ENCODE measurements at places on chromosomes 16 and 17.

GRCh38 chr16:10428433-10429168 is 42.7 kb downstream of the ATF7IP2 start:
- no peak for DNase-seq

- no peak for DNase-seq
Measured at GRCh38 chr17:46182961-46183360, 10.3 kb downstream of the KANSL1 start.

GRCh38 chr17:31691251-31691905 is 167.7 kb downstream of the COPRS start:
- no peak for DNase-seq

GRCh38 chr17:48002916-48003416 is 32.1 kb downstream of the CDK5RAP3 start:
- DNase-seq: no peak

DNA sequence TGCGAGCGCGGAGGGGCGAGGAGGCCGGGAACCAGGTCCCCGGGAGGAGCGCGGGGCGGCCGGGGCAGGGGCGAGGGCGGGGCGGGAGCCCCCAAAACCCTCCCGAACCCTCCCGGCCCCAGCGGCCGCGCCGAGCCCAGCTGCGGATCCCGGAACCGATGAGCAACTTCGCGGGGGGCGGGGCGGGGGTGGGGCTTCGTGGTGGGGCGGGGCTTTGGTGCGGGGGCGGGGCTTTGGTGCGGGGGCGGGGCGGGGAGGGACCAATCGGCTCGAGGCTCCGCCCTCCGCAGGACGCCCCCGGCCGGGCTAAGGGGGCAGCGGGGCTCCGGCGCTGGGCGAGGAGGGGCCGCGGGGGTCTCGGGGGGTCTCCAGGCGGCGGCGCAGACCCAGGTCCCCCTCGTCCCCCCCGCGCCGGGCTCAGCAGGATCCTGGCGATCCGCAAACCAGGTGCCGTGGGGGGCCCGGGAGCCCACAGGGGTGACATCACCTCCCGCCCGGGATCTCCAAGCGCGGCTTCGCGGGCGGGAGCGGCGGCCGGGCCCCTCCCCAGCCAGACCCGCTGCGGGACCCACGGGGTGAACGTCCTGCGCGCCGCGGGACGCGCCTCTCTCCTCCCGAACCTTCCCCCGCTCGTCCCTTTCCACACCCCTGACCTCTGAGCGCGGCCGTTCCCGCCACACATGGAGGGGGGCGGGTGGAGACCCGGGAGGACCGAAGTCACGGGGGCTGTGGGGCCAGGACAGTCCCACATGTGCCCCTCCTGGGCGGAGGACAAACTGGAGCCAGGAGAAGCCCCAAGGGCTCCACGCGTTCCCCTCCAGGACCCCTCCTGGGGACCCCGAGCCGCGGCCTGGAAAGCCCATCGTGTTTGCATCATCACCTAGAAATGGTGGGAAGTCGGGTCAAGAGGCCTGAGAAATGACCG is at the start of gene ABR:
ABR (minus strand) TSS at position 164 of the 925 bp plus-strand sequence. CDS start 254 bp downstream, outside the sequence.
- DNase-seq: no peak

DNA sequence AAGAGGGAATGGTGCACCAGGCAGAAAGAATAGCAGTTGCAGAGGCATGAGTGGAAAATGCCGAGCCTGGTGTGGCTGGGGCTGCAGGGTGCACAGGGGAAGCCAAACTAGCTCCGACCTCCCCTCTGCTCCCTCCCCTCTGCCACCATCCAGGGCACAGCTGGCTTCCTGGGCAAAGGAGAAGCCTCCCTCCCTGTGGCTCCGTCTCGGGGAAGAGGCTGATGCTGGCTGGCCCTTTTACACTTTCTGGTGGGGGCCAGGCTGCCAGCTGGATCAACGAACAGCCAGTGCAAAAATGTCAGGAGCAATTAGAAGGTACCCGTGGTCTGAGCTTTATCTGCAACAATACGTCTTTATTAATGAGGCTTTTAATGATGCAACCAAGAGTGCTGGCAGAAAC is 37.1 kb upstream of the KCNJ12 start:
- no peak for DNase-seq

DNA sequence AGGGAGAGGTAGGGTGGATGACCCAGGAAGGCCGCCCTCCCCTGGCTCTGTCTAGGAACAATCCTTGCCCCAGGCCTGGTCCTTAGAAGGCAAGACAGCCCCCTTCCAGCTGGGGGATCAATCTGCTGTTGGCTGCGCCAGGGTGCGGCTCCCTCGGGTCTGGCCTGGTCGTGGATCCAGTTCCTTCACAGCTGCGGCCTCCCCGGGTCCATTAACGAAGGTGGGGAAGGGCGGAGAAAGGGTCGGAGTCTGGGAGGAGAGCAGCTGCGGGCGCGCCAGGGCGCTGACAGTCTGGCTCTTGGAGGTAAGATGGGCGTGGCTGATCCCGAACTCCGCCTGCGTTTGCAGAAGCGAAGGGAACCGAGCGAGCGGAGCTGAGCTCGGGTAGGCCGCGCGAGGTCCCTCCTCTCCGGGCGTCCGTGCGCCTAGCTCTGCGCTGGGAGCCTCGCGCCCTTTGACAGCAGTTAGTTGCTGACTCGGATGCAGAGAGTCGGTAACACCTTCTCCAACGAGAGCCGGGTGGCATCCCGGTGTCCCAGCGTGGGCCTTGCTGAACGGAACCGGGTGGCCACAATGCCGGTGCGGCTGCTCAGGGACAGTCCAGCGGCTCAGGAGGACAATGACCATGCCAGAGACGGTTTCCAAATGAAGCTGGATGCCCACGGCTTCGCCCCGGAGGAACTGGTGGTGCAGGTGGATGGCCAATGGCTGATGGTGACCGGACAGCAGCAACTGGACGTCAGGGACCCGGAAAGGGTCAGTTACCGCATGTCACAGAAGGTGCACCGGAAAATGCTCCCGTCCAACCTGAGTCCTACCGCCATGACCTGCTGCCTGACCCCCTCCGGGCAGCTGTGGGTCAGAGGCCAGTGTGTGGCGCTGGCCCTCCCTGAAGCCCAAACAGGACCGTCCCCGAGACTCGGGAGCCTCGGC is at the start of gene HSPB9:
HSPB9 (plus strand) TSS at position 434 of the 933 bp plus-strand sequence; CDS start at position 481, 47 bp downstream.
- peak; percentile 69 for DNase-seq

DNA sequence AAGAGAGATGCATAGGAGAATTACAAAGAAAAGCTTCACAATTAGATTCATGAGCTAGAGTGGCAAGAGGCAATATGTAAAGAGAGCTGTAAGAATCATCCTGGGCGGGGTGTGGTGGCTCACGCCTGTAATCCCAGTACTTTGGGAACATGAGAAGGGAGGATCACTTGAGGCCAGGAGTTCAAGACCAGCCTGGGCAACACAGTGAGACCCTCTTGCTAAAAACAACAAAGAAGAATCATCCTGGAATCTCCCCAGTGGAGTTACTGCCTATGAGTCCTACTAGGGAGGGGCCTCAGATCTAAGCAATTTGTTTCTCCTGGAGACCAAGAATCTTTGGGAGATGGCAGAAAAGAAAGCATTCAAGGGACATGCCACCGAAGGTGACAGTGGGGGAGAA is 119.1 kb downstream of the HIC1 start:
- no peak for DNase-seq

GRCh38 chr16:60107871-60108270 is 1373.8 kb upstream of the GOT2 start:
- DNase-seq: no peak

GRCh38 chr17:58446086-58446485 is 28.8 kb upstream of the RNF43 start:
- no peak for DNase-seq

GRCh38 chr16:64408699-64409098 is 713.2 kb downstream of the CDH11 start:
- no peak for DNase-seq

DNA sequence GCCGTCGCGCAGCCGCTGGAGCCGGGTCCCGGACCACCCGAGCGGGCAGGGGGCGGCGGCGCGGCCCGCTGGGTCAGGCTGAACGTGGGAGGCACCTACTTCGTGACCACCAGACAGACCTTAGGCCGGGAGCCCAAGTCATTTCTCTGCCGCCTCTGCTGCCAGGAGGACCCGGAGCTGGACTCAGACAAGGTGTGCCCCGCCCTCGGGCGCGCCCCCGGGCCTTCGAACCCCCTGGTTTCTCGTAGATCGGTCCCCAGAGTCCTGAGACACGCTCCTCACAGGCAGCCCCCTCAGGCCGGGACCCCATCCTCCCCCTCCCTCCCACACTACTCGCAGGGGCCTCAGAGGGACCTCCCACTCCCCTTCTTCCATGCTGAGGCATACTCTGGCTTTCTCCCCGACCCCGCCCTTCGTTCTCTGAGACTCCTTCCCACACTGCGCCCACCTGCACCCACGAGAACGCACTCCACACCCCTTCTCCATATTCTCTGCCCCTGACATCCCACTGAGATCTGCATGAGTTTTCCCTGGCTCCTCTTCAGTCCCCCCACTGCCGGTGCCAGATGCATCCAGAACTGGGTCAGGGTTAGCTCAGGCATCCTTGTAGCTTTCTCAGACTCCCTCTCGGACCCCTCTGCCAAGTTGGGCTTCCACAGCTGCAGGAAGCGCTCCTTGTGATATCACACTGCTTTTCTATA is 523 bp downstream of the KCTD2 start:
- no peak for DNase-seq

GRCh38 chr16:79754501-79754900 is 154.0 kb upstream of the MAF start:
- DNase-seq: no peak

GRCh38 chr17:5943232-5943631 is 126.9 kb upstream of the WSCD1 start:
- DNase-seq: no peak

- no peak for DNase-seq
Measured at GRCh38 chr16:5979905-5980550, 882.4 kb upstream of the EEF2KMT start.

- no peak for DNase-seq
Measured at GRCh38 chr17:325270-326009, 27.2 kb downstream of the RPH3AL start.

DNA sequence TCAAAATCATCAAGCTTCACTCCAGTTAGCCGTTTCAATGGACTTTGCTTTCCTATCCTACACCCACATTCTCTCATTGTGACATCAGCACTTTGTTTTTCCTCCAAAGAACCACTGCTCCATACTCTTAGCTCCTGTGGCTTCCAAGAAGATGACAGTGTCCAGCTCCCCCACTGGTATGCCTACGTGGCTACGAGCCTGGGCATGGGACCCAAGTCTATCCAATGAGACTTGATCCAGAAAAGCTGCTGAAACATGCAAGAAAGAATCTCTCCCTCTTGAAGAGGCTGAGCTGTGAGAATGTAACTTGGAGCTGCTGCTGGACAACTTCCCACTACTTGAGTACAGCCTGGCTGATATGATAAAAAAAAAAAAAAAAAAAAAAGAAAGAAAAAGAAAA is 9.4 kb downstream of the TOX3 start:
- DNase-seq: no peak

DNA sequence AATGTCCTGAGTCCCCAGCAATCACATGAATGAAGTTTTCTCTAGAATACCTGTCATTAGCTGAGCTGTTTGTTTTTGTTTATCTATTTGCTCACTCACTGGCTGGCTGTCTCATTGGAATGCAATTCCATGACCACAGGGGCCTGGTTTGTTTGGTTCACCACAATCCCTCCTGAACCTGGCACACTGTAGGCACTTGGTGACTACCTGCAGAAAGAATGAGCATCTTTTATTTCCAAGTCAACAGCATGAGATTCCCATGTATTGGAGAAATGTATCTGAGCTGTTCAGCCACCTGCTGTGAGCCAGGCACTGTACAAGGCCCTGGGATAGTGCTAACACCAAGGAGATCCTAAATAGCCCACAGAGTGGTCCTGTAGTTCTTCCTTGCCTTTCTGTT is 345.1 kb downstream of the XYLT1 start:
- no peak for DNase-seq

- DNase-seq: no peak
Measured at GRCh38 chr17:32504166-32504990, 17.6 kb downstream of the CDK5R1 start.
